Thymus (tissue), 14 donors: ENCODE measurements at places on chromosomes 4 and X. TPM values are rescaled to one million over a fixed set of nuclear protein-coding genes. Genes with fewer than 3 reads are reported as not detected.
A peak's percentile ranks its signal among the peaks of the same experiment; 100 is the strongest.

DNA sequence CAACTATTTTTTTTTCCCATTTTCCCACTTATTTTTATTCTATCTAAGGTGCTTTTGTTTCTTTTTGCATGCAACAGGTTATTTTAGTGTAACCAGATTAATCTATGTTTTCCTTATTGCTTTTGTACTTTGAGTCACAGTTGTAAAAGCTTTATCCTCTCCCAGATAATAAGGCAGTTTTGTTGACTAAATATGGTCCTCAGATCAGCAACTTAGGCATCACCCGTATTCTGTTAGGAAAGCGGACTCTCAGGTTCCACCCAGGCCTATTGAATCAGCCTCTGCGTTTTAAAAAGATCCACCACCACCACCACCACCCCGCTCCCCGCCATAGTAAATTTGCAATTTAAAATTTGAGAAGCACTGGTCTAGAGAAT, 58.6 kb upstream of the USP9X start:
- no peak overlapping the region for H3K27ac ChIP-seq
- no peak overlapping the region for H3K4me3 ChIP-seq
- no peaks in the 10 kb centered on the region for H3K36me3 ChIP-seq

DNA sequence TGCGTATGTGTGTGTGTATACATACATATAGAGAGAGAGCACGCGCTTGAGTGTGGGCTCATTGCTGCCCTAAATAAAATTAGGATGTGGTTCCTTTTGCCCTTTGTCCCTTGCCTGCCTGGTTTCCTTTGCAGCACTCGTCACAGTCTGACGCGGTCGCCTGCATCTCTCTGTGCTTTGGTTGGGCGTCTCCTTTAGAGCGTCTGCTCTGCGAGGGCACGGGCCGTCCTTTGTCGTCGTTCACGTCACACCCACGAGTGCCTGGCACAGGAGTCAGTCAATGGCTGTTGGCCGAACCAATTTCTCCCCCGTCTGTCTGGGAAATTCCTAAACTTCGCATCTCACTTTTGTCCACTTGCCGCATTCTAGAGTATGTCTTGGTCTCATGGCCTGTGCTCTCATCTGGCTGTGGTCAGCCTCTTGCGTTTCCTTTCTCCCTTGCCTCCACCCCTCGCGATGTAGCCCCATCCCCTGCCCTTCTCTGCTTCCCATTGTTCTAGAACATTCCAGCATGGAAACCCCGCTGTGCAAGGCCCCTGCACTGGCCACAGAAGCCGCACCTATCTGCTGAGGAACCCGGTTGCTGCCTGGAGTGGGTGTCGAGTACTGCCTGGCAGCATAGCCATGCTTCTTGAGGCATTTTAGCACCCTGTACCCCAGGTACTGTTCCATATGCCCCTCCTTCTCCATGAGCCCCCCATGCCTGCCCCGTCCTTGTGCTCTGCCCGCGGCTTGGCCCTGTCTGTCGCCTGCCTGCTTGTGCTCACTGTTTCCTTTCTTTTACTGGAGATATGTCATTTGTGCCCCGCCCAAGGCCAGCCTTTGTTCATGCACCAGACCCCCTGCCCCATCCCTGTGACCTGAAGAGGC, 8.0 kb downstream of the MAEA start:
- peaks cover 41% of the 10 kb centered on the region for H3K36me3 ChIP-seq
- no peak overlapping the region for H3K27ac ChIP-seq
- no peak for DNase-seq
- H3K4me1 ChIP-seq = no peaks in the 10 kb centered on the region
- no peak overlapping the region for H3K4me3 ChIP-seq

DNA sequence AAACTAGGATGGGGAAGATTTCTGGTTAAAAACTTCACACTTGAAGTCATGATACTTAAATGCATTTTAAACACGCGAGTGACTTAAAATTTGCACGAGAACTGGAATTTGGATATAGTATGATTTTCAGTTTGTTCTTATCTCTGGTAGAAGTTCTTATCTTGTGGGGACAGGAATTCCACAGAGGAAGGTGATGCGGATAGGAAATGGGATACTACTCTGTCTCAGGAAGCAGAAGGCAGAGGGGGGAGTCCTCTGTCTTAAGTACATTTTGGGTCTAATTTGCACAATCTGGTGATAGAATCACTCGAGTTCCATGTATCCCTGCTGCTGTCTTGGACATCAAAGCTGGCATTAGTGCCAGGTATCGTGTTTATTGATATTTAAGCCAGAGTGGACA, 53.3 kb downstream of the TLL1 start:
- H3K4me3 ChIP-seq = no peak overlapping the region
- no peaks in the 10 kb centered on the region for H3K36me3 ChIP-seq
- no peak overlapping the region for H3K27ac ChIP-seq
- no peaks in the 10 kb centered on the region for H3K4me1 ChIP-seq

DNA sequence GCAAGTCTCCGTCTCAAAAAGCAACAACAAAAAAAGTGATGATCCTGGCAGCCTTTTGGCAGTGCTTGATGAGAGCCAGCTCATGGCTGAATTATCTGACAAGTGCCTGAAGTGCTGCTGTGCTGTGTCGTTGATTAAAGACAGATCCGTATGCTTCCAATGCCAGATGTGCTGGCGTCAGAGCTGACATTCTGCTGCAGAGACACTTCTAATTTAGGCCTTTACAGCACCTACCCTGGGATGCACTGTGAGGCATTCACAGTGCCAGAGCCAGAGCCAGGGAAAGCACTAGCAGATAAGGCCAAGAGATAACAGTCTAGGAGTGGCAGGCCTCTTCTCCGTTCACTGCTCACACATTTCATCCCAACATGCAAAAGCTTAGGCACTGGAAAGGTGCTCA, 995.5 kb downstream of the RAB28 start:
- no peak overlapping the region for H3K4me3 ChIP-seq
- H3K4me1 ChIP-seq = no peaks in the 10 kb centered on the region
- DNase-seq = no peak
- no peaks in the 10 kb centered on the region for H3K36me3 ChIP-seq
- H3K27ac ChIP-seq = no peak overlapping the region
- no peaks in the 10 kb centered on the region for H3K27me3 ChIP-seq

- H3K27me3 ChIP-seq = no peaks in the 10 kb centered on the region
- H3K4me1 ChIP-seq = peaks cover 41% of the 10 kb centered on the region
- peak overlapping the region; percentile 64 for H3K4me3 ChIP-seq
- no peak for DNase-seq
These were observed 994 bp downstream of the GALNT7 start for GRCh38 chr4:173169428-173170181.

GRCh38 chrX:112677167-112677566, 2.6 kb downstream of the LHFPL1 start:
- peaks cover 10% of the 10 kb centered on the region for H3K4me1 ChIP-seq
- H3K27ac ChIP-seq = no peak overlapping the region
- H3K27me3 ChIP-seq = no peaks in the 10 kb centered on the region
- H3K4me3 ChIP-seq = no peak overlapping the region

GRCh38 chr4:14767142-14767541, 235.1 kb upstream of the CPEB2 start:
- no peak for DNase-seq
- no peaks in the 10 kb centered on the region for H3K36me3 ChIP-seq
- H3K27me3 ChIP-seq = no peaks in the 10 kb centered on the region
- H3K4me3 ChIP-seq = no peak overlapping the region
- no peak overlapping the region for H3K27ac ChIP-seq

GRCh38 chrX:41666251-41666650, 22.5 kb upstream of the GPR34 start:
- no peak overlapping the region for H3K4me3 ChIP-seq
- peaks cover 16% of the 10 kb centered on the region for H3K36me3 ChIP-seq
- no peak for DNase-seq
- no peaks in the 10 kb centered on the region for H3K27me3 ChIP-seq
- no peaks in the 10 kb centered on the region for H3K4me1 ChIP-seq

- no peaks in the 10 kb centered on the region for H3K4me1 ChIP-seq
- no peaks in the 10 kb centered on the region for H3K36me3 ChIP-seq
- no peak for DNase-seq
- no peaks in the 10 kb centered on the region for H3K27me3 ChIP-seq
These were observed 843.4 kb downstream of the FSTL5 start for GRCh38 chr4:161320377-161320776.

DNA sequence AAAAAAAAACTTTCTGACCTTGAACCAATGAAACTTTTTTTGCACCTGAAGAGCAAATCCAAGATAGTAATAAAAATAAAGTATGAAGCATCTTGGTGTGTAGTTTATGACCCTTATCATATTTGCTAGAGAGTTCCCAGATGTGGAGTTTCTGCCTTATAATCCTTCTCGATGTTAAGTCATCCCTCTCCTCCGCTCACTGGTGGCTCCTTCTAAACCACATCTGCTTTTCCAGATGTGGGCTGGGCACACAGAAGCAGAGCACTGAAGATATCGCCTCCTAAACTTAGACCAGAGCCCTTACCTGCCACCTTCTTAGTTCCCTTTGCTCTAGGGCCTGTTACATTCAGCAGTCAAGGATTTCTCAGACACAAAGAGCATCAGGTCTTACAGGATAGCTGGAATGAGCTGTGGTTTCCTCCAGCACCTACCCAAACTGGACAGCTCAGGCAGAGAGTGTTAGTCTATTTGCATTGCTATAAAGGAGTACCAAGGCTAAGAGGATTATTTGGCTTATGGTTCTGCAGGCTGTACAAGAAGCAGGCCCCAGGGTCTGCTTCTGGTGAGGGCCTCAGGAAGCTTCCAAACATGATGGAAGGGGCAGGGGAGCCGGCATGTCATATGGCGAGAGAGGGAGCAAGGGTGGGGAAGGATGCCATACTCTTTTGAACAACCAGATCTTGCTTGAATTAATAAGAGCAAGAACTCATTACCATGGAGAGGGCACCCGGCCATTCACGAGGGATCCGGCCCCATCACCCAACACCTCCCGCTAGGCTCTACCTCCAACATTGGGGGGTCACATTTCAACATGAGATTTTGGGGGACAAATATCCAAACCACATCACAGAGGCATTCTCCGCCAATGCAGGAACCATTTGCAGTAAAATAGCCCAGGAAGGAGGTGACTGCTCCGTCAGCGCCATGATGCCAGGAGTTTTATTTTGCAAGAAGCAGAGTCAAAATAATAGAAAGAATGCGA, 75.6 kb upstream of the HELT start:
- H3K4me1 ChIP-seq = no peaks in the 10 kb centered on the region
- DNase-seq = no peak
- no peak overlapping the region for H3K27ac ChIP-seq

GRCh38 chrX:3548765-3549391, 164.6 kb downstream of the PRKX start:
- H3K27me3 ChIP-seq = no peaks in the 10 kb centered on the region
- no peak for DNase-seq
- no peaks in the 10 kb centered on the region for H3K4me1 ChIP-seq
- no peak overlapping the region for H3K4me3 ChIP-seq
- no peaks in the 10 kb centered on the region for H3K36me3 ChIP-seq

DNA sequence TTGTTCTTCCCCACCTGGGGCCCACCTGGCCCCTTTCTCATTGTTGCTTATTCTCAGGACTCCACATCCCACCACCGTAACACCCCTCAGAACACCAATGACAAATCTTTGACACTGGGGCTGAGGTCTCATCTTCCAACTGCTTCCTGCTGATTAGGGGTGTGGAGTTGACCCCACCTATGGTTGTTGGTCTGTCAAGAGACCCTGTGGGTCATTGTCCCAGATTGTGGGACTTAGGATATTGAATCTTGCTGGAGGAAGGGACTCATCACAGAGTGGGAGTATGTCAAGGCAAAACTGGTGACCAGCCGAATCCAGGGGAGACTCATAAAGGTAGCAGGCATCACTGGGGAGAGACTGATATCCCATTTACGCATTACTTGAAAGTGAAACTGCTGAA, 140.2 kb upstream of the PLAC1 start:
- H3K27me3 ChIP-seq = peaks cover 3% of the 10 kb centered on the region
- no peak for DNase-seq
- peaks cover 5% of the 10 kb centered on the region for H3K4me1 ChIP-seq
- H3K36me3 ChIP-seq = no peaks in the 10 kb centered on the region
- H3K27ac ChIP-seq = no peak overlapping the region

DNA sequence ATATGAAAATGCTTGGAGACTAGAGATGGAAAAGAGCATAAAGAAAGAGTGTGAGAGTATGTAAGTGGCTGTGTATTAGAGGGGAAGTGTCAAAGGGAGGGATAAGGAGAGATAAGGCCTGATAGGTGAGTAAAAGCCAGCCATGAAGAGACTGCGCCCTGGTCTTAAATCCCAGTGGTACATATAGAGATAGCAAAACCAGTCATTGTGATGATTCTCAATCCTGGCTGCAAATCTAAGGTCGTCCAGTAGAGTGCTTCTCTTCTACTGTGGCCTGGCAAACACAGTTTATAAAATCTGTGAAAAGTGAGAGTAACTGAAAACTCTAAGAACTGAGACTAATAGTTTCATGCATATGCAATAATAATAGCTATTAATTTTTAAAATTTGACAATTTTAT, 86.9 kb downstream of the MAB21L2 start:
- H3K4me3 ChIP-seq = no peak overlapping the region
- H3K27ac ChIP-seq = no peak overlapping the region

DNA sequence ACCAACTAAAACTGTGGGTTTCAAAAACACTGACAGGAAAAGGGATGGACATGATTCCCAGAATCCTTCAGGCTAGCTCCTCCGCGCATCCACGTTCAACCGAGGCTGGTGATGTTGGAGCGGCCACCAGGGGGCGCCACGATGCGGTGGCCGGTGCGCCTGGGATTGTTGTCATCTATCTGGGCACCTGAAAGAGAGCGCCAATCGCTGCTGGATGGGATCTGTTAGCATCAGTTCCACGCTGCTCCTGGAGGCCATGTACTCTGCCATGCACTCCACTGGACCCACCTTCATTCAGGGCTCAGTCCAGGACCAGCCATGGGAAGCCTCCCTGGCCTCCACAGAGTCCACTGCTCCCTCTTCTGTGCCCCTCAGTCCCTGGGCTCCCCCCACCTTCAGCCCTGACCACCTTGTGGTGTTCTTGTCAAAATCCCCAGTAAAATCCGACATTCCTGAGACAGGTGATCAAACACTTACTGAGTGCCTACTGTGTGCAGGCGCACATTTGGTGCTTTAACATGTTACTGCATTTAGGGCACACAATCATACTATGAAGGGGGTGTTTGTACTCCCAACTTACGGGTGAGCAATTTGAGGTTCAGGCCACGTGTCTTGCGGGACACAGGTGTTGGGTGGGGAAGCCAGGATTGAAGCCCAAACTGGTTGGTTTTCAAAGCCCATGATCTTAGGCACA, 71.1 kb downstream of the CRMP1 start:
- H3K27me3 ChIP-seq = no peaks in the 10 kb centered on the region
- no peak overlapping the region for H3K4me3 ChIP-seq
- H3K4me1 ChIP-seq = no peaks in the 10 kb centered on the region
- H3K27ac ChIP-seq = no peak overlapping the region

TBC1D1 gene
- 65.7 TPM for total RNA-seq

CLCN4 gene
- total RNA-seq = 2.2 TPM

MED14 gene
- 16.1 TPM for total RNA-seq

NSUN7 gene
- total RNA-seq = 1.3 TPM

ADH6 gene
- total RNA-seq = 0.09 TPM

GABRG1 gene
- 0.05 TPM for total RNA-seq

SOD3 gene
- total RNA-seq = 3.1 TPM
